Stimulated activated CD4-positive, alpha-beta T cell treated with anti-CD3 and anti-CD28 coated beads, Interleukin-1b, Interleukin-23, amount 100 ng/mL, for 1 hour (primary cell): ENCODE measurements at places on chromosomes 11 and 22.

- DNase-seq: no peak
These were observed at the start of gene LDHAL6A for GRCh38 chr11:18455686-18456372. Gene LDHAL6A, plus strand, starts transcription at chr11:18455856. Its CDS starts 825 bp downstream, at chr11:18456681.

DNA sequence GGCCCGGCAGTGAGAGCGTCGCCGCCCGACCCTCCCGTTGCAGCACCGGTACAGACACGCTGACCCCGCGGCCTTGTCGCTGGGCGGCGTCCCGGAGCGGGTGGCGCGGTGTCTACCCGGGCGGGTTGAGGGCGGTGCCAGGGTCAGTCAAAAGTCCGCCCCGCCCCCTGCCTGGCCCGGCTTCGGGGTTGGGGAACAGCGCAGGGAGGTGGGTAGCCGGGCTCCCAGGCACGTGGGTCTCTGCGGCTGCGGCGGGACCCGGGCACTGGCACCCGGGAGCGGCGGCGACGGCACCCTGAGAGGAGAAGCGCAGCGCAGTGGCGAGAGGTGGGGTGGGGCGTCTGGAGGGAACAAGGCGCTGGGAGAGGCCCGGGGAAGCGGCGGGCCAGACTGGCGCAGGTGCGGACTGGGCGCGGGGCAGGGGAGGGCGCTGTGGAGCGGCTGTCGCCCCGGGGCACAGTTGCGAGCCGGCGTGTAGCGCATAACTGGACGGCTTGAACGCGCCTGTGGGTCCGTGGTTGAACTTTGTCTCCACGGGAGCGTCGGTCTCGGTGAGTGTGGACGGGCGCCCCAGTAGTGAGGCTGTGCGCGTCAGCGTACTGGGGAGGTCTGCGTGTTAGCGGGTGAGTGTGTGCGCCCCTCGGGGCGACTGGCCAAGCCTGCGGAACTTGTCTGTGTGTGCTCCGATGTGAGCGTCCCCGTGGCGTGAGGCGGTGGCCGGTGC, at the start of gene P2RY2:
Gene P2RY2 (plus strand): TSS at position 176 of the 724 bp plus-strand sequence. CDS start 15,879 bp downstream, outside the sequence.
- peak; percentile 7 for DNase-seq

- no peak for DNase-seq
These were observed 5.6 kb downstream of the SLC35C1 start for GRCh38 chr11:45810431-45811108.

- no peak for DNase-seq
These were observed 77.4 kb upstream of the YWHAH start for GRCh38 chr22:31866918-31867317.

- no peak for DNase-seq
These were observed 43.7 kb downstream of the BSX start for GRCh38 chr11:122937983-122938382.

GRCh38 chr11:413120-414081, 1.4 kb downstream of the SIGIRR start:
- no peak for DNase-seq

GRCh38 chr22:38715176-38715764, 9.5 kb downstream of the GTPBP1 start:
- no peak for DNase-seq

- DNase-seq: no peak
These were observed 184.9 kb upstream of the SESN3 start for GRCh38 chr11:95415837-95416304.

GRCh38 chr11:64449381-64450167, 90.6 kb downstream of the RPS6KA4 start:
- DNase-seq: peak; percentile 23

DNA sequence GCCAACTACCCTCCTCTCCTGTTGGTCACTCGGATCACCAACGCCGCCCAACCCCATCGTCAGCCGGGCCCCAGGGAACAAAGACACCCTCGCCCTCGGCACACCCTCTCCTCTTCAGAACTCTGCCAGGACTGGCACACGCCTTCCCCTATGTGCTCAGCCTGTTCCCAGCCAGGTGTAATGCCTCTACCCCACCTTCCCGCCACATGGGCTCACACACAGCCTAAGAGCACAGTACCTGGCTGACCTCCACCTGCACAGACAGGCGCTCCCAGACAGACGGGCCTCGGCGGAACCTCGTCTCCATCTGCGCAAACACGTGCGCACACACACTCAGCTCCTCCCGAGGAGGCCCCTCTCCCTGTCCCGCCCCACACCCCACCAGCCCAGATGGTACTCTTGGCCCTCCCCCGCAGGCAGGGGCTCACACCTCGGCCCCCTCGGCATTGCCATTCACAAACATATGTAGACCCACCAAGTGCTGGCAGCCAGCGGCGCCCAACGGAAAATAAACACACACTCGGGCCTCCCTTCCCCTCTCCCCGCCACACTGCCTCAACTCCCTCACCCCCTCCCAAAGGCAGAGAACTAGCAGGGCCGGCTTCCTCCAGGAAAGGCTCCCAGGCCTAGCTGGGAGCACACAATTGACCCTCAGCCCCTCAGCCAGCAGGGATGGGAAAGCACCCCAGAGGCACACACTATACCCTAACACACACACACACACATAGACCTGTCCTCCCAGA, 8.5 kb downstream of the ELFN2 start:
- DNase-seq: no peak

DNA sequence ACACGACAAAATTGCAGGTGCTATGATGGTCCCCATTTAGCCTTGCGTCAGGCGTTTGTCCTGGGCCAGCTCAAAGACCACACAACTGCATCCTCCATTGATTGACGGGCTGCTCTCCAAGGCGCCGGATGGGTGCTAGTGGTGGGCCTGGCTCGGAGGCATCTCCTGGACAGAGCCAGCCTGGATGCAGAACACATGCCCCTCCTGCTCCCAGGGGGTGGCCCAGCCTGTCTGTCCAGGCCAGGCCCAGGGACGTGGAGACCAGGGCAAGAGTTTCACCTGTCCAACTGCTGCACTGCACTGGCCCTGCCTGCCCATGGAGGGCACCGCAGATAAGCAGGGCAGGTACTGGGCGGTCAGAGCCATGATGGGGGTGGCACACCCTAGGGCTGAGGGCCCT, 23.4 kb upstream of the FGF19 start:
- DNase-seq: no peak

- no peak for DNase-seq
These were observed 5.6 kb downstream of the MAPK1 start for GRCh38 chr22:21861851-21862250.

GRCh38 chr11:108647387-108647700, 17.5 kb upstream of the DDX10 start:
- DNase-seq: no peak

GRCh38 chr11:128890543-128891368, at the start of gene KCNJ5:
Gene KCNJ5, plus strand, starts transcription at chr11:128891356. Its CDS starts 19,918 bp downstream, at chr11:128911274.
- DNase-seq: no peak

GRCh38 chr11:81989093-81989492, 744.6 kb downstream of the FAM181B start:
- DNase-seq: no peak

GRCh38 chr22:32994041-32994830, 63.9 kb downstream of the SYN3 start:
- DNase-seq: no peak

DNA sequence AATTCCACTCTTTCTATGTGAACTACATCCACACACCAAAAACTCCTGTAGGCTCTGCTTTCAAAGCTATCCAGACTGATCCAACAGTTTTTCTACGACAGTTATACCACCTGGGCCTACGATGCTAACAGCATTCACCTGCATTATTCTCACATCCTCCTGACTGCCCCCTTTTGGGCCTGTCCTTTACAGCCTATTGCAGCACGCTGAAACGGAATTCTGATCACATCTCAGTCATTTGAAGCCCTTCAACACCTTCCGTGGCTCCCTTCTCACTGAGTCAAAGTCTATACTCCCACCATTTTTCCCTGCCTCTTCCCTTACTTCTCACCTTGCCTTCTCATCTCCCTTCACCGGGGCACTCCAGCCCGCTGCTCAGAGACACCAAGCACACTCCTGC, 791.3 kb upstream of the KIRREL3 start:
- no peak for DNase-seq

GRCh38 chr22:45775569-45776312, 104.1 kb downstream of the ATXN10 start:
- DNase-seq: no peak

DNA sequence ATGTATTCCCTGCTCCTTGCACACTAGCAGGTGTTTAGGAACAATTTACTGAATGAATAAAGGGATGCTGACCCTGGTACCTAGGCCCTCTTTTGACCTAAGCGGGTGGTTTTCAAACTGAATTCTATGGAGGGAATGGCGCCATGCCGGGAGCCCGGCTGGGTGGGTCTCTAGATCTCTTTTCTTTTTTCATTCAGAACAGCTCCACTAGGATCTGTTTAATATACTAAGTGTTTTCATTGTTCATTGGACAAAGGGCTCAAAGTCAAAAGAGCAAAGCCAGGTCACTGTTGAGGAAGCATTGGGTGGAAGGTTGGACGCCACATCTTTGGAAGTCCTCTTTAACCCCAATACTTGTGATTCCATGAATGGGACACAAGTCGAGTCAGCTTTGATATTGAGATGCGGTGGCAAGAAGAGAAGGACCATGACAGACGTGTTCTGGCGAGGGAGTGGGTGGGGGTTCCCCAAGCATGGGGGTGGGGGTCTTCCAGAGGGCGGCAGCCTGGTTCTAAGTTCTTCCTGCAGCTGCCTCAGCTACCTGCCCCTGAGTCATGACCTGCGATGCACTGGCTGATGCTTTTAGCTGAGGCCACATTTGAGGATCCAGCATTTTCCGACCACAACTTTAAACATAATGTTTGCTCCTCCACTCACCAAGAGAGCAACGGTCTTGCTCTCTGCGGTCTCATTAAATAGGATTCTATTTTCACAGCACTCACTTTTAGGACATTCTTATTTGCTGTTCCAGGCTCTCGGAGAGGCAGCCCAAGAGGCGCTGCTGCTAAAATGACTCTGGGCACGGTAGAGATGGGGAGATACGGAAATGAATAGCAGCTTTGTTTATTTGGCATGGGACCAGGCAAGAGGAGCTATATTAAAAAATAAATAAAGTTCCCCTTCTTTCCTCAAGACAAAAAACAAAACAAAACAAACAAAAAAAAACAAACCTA, 100.6 kb downstream of the FBXO7 start:
- no peak for DNase-seq

GRCh38 chr11:5288906-5289550, 12.7 kb downstream of the OR51B4 start:
- no peak for DNase-seq

DNA sequence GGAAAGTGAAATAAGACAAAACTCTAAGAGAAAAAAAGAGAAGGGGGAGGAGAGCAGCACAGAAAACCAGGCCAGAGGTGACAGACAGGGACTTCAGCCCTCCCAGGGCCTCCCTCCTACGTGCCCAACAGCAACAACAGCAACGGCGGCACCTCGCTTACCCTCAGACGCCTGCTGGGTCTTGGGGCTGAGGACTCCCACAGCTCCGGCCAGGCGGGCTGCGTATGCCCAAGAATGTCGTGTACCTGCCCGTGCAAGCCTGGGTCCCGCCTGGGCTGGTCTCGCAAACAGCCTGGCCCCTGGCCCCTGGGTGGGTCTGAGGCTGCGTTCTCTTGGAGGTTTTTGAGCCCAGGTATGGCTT, 30.5 kb downstream of the ARAP1 start:
- DNase-seq: no peak

DNA sequence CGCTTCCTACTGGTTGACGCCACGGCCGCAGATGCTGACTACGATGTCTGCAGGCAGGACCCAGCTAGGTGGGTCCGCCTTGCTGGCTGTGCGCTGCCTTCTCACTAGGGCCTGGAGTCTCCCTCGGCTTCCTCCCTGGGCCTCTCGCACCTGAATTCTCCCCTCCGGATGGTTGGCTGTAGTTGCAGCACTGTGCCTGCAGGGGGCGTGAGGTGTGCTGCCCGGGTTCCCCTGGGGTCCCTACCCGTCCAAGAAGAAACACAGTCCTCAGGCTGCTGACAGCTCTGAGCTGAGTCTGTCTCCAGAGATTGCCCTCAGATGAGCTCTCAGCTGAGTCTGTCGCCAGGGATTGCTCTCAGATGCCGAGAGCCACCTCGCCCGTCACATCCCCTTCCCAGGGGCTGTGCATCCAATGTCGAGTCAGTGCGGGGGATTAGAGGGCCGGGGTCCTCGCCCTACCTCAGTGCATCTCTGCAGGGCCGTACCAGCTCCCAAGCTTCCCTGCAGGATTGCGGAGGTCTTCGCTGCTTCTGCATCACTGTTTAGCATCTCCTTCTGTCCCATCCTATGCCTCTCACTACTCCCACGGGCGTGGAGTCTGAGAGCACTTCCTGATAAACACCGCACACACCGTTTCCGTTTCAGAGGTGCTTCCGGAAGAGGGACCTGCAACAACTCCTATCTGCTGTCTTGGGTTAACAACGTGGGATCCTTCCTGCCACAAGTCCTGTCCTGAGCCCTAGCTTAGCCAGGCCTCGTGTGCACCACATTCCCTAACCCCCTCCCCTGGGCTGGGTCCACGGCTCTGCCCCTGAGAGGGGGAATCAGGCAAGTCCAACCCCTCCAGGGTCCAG, 196.9 kb downstream of the CSNK2A3 start:
- peak; percentile 41 for DNase-seq

DNA sequence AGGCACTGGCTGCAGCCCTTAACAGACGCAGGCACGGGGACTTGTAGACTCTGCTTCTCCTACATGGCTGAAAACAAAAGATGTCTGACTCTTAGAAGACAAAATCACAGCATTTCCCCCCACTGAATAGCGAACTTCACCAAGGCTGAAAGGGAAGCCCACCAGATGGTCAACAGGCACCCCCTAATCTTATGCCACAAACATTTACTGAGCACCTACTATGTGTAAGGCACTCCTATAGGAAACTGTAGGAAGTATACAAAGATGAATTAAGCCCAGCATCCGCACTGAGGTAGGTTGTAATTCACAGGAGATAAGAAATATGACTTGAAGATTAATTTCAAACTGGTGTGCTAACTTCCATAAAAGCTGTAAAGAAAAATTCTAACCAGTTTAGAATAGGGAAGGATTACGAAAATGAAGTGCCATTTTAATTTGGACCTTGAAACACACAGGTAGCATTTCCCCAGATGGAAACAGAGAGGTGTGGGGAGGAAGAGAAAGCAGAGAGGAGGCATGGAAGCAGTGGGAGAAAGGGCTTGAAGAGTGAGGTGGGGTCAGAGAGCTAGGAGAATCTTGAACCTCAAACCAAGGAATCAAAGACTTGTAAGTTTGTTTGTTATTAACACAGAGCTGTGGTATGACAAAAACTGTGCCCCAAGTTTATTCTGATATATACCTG, 38.1 kb downstream of the NUMA1 start:
- no peak for DNase-seq

- no peak for DNase-seq
These were observed 92.6 kb upstream of the PDGFD start for GRCh38 chr11:104256525-104256924.

- DNase-seq: no peak
These were observed 75.3 kb downstream of the APIP start for GRCh38 chr11:34840736-34841386.

GRCh38 chr11:13215149-13215548, 62.4 kb upstream of the BMAL1 start:
- DNase-seq: no peak

DNA sequence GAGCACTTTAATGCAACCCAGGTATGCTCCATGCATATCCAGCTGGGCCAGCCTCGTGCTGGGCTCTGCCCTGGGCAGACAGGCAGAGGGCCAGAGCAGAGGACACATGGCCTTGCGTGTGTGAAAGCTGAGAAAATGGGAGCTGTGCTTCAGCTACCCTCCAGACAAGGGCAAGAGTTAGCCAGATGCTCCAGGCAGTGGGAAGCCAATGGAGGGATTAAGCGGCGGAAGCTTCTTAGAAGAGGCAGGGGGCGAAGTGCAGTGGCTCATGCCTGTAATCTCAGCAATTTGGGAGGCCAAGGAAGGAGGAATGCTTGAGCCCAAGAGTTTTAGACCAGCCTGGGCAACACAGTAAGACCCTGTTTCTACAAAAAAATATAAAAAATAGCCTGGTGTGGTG, 9.8 kb upstream of the ARHGEF17 start:
- no peak for DNase-seq

- DNase-seq: no peak
These were observed 5.4 kb downstream of the SLC25A45 start for GRCh38 chr11:65377036-65377435.
